Stimulated activated CD4-positive, alpha-beta T cell treated with anti-CD3 and anti-CD28 coated beads, TNF-alpha, amount 100 ng/mL, for 24 hours (primary cell): ENCODE measurements at places on chromosomes 5 and 9.

DNA sequence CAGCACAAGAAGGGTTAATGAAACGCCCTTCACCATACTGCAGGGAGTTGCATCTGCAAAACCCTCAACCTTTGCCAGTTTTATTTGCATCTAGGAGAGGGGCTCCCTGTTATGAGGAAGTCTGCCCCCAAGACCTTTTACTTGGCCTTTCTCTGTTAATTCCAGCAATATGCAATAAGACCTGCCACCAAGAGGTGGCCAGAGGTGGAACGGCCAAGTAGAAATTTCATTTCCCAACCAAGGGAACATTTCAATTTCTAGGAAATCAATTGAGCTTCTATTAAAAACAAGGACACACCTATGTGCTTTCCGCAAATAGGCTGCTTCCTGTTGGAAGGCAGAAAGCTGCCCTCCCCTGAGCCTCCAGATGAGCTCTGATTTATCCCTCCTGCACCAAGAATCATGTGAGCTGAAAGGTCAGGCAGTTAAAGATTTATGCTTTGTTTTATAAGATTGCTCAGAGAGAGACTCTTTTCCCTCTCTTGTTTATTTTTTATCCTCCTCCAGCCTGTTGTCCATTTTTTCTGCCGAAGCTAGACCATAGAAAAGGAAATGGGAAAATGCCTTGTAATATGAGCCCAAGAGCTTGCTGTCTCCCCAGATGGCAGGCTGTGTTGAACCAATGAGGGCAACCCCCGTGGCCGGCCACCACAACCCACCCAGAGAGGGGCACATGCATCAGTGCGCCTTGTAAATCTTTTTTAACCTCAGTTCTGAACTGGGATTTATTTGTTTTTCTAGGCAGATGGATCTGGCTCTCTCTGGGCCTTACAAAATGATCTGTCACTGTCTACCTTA is 572.8 kb downstream of the TLE1 start:
- DNase-seq = no peak

GRCh38 chr9:13480693-13481092 is 201.2 kb upstream of the MPDZ start:
- no peak for DNase-seq

DNA sequence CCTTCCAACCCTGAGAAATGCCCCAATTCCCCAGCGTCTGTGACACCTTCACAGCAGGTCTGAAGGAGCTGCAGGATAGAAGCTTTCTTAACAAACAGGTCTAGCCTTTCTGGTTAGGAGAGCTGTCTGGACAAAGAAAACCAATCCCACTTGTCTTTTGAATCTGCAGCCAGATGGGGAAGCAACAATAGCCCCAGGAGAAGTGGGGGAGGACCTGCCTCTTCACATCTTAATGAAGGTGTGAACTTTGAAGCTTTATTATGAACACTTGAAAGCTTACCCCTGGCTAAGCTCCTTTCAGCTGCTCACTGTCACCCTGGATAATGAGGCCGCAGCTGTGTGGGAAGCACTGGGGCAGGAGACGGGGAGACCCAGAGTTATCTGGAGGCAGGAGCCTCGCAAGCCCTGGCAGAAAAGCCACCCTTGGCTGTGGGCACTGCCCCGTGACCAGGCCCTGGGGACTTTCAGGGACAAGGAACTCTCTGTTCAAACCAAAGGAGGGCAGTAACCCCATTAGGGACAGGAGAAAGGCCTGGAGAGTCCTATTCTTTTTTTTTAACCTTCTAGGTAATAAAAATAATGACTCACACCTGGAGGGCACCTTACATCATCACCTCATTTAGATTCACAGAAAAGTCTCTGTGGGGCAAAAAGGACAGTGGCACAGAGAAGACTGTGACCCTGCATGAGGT is 151.8 kb upstream of the RAD23B start:
- no peak for DNase-seq

- no peak for DNase-seq
These were observed 472.1 kb downstream of the DMRT2 start for GRCh38 chr9:1522219-1522767.

DNA sequence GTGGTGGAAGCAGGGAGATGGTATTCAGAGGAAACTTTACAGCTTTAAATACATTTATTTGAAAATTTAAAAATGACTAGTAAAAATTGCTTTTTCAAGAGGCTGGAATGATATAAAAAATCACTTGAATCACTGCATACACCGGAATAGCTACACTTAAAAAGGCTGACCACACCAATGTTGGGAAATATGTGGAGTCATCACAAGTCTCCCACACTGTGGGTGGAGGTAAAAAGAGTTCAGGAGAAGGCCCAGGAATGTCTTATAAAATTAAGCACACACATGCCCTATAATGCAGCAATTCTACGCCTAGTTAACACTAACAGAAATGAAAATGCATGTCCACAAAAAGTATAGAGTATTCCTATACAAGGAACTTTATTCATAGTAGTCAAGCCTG is 198.1 kb downstream of the ROR2 start:
- DNase-seq = no peak

- DNase-seq = no peak
These were observed 144.0 kb upstream of the CHD1 start for GRCh38 chr5:99072846-99073245.

- DNase-seq = no peak
These were observed 34.1 kb upstream of the GRIA1 start for GRCh38 chr5:153456354-153456753.

GRCh38 chr9:9091387-9091786 is 1291.8 kb upstream of the DMAC1 start:
- DNase-seq = no peak

- DNase-seq = no peak
These were observed 384.0 kb downstream of the SPOCK1 start for GRCh38 chr5:137115152-137115551.

GRCh38 chr5:54883374-54884194 is 101.8 kb downstream of the ESM1 start:
- no peak for DNase-seq

DNA sequence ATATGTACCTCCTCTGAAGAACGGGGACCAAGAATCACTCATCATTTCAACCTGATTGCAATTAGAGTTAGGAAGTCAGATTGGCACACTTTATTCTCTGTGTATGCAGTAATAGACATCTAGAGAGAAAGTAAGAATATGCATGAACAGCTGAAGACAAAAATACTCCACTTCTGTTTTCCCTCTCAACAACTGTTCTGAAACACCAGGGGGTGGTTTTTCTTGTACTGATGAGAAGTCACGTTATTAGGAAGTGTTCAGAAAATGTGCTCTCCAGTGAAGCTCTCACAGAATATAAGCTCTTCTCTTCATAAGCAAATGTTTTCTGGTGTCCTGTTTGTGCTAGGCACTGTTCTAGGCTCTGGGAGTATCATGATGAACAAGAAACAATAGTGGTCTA is 531.7 kb upstream of the C9orf72 start:
- DNase-seq = no peak

DNA sequence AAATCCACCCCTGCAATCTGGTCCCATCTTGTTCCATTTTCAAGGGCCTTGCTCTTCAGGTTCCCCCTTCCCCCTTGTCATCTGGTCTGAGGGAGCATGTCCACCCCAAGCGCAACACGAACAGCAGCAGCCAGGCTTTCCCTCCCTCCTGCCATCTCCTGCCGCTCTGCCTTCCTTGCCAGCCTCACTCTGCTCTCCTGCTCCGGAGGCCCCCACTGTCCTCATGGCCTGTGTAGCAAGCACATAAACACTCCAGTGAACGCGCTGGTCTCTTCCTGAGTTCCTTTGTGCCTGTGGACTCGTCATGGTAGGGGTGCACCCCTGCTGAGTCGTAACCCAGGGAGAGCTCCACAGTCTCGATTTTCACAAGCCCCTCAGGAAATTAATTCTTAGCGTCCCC is 29.9 kb downstream of the TENT4A start:
- no peak for DNase-seq

GRCh38 chr5:23217159-23217558 is 290.2 kb upstream of the PRDM9 start:
- no peak for DNase-seq

GRCh38 chr9:78407636-78408312 is 110.8 kb downstream of the PSAT1 start:
- no peak for DNase-seq

- no peak for DNase-seq
These were observed 31.1 kb downstream of the PCSK5 start for GRCh38 chr9:75921391-75922127.

DNA sequence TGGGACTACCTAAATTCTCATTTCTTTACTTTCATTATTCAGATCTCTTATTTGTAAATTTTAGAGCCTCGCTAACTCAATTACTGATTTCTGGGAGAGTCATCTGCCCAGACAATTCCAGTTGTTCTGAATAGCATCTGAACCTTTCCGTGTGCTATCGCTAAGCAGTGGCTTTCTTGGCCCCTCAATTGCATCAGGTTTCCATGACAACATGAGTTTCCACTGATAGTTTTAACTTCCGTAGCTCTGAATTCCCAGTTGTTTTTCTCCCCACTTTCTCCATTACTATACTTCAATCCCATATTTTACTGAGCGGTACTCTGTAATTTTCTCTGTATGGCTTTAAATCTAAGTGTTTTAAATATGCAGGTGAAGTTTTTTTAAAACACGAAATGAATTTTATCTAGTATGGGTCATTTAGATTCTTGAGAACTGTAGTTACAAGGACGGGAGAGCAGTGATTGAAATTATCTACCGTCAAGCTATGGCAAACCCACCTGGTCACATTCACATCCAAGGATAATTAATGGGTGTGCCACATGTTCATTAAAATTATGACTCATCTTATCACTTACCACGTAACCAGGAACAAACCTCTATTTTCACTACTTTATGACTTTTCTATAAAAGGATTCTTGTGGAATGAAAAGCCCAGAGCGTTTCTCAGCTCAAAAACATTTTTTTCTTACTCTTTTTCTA is 223.5 kb upstream of the PCSK5 start:
- no peak for DNase-seq

DNA sequence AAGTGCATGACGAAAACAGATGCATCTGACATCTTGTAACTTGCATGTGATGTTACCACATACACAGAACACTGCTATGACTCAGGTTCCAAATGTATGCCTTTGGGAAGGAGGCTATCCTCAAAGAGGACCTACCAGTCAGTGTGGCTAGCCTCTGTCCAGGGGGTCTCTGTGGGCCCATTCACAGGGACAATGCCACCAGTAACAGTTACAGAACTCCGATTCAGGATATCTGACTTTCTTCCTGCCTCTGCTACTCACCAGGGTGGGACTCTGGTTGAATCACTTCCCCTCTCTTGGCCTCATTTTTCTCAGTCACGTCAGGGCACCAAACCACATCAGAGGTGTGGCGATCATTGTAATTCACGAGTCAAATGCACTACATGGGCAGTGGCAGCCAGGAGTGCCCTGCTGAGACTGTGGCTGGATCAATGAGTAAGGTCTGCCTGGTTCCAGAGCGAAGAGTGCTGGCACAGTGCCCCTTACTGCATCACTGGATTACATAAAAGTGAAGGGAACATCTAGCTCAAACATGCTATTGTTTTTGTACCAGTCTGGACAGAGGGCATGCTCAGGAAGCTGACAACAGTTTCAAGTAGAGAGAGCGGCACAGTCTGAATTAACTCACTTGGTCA is 13.2 kb downstream of the ATOX1 start:
- DNase-seq = no peak

DNA sequence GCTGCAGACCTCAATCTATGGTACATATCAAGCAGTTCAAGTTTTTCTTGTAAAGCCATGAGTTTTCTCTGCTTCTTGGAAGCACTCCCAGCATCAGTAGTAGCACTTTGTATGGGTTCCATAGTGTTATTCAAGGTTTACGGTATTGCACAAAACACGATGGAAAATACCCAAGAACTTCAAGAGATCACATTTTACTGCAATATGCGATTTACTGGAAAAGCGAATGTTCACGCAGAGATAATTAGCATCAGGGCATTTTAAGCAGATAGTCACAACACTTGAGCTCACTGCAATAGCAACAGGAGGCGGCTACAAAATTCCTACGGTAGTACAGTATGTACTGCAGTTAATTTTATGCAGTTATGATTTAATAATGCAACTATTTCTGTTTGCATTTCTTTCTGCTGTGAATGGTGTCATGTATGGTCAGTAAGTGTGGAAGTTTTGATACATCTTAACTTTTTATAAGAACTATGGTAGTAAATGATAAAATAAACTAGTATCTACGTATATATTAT is 200.8 kb downstream of the SMARCA2 start:
- DNase-seq = no peak

GRCh38 chr5:54676481-54677340 is 159.2 kb downstream of the SNX18 start:
- DNase-seq = no peak

DNA sequence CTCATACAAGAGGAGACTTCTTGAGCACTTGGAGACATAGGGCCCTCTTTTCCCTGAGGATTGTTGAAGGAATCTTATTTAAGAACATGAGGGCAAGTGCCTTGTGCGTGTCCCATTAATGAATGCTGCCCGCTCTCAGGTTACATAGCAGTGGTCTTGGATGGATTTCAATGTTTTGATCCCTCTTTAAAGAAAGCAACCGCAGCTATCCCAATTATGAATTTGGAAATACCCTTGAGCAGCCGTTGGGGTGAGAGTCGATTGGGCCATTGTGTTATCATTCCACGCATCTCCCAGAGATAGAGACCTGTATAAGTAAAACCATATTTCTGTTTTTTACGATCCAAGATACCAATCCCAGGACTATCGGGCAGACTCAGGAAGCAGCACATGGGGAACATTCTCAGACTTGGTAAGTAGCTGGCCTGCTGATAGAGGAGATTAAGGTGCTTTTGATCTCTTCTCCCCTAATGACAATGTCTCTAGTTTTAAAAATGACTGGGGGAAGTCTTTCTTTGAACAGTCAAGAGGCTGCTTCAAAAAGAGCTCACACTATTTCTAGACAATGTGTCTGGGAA is 145.3 kb downstream of the MACROH2A1 start:
- DNase-seq = no peak

- no peak for DNase-seq
These were observed 4.3 kb upstream of the FYB1 start for GRCh38 chr5:39223565-39224156.

GRCh38 chr5:91137647-91138046 is 245.5 kb downstream of the ARRDC3 start:
- no peak for DNase-seq

GRCh38 chr5:172048170-172048422 is 41.7 kb upstream of the FBXW11 start:
- no peak for DNase-seq

DNA sequence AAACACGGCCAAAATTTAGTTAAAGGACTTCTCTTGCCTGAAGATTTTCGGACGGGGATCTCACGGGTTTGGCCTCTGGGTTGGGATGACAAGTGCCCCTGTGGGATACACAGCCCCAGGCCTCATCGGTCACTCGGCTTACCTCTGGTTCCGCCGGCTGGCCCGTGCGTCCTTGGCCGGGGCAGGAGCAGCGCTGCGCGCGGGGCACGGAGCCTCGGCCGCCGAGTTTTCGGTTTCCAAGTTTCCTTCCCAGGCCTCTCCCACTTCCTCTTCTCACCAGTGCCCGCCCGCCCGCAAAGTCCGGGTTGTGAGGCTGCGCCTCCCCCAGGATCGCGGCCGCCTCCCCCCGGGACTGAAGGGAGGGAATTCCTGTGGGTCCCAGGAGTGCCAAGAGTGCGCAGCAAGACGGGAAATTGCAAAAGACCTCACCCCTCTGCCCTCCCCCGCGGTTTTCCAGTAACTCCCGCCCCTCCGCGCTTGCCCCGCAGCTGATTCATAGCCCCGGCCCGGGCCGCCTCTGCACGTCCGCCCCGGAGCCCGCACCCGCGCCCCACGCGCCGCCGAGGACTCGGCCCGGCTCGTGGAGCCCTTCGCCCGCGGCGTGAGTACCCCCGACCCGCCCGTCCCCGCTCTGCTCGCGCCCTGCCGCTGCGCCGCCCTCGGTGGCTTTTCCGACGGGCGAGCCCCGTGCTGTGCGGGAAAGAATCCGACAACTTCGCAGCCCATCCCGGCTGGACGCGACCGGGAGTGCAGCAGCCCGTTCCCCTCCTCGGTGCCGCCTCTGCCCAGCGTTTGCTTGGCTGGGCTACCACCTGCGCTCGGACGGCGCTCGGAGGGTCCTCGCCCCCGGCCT is at the start of gene OSMR:
OSMR (plus strand) TSS at position 487 of the 853 bp plus-strand sequence. CDS start 23,033 bp downstream, outside the sequence.
- DNase-seq = peak; percentile 46
